ENCODE measurements at places on chromosomes 2 and 18.

GRCh38 chr2:19839438-19839837 lies 62.3 kb downstream of the TTC32 start:
- peak; percentile 30 for DNase-seq

DNA sequence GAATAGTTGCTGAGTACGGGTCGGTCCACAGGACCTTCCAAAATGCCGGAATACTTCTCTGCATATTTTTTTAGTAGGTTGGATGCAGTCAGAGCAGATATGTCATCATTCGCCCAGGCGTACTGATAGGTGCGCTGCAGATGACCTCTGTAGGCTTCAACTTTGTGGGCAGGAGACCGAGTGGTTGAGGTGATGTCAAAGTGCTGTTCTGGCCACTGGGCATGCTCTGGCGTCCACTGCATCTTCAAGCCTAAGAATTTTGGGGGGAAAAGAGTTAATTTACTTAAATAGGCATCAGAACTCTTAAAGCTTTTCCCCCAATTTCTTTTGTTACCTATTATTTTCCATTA lies 124.3 kb downstream of the FIGN start:
- no peak for DNase-seq

GRCh38 chr2:148021059-148021861 lies at the start of gene MBD5:
MBD5 (plus strand) TSS chr2:148021091.
- peak; percentile 82 for DNase-seq

DNA sequence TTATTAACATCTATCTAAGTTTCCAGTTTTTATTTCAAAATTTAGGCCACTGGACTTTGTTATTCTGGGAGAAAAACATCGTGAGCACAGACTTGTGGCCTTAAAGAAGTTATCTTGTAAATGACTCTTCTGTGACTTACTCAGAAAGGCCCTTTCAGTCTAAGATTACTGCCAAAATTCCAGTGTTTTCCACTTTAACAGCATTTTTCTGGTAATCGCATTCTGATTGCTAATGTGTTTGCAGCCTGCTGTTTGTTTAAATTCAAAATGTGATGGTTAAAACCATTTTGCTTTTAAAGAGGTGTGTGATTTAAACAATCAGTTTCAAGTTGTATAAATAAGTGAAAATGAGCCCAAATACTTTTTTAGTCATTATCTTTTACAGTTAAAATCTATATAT lies 136.7 kb upstream of the DAPL1 start:
- DNase-seq = no peak

- no peak for DNase-seq
Observed at GRCh38 chr2:8288206-8288605, 393.6 kb upstream of the ID2 start.

GRCh38 chr2:71611247-71611646 lies 157.9 kb downstream of the DYSF start:
- no peak for DNase-seq

GRCh38 chr2:42183775-42184174 lies 14.6 kb downstream of the EML4 start:
- DNase-seq = no peak

- no peak for DNase-seq
Observed at GRCh38 chr18:4721545-4721944, 266.4 kb upstream of the DLGAP1 start.

DNA sequence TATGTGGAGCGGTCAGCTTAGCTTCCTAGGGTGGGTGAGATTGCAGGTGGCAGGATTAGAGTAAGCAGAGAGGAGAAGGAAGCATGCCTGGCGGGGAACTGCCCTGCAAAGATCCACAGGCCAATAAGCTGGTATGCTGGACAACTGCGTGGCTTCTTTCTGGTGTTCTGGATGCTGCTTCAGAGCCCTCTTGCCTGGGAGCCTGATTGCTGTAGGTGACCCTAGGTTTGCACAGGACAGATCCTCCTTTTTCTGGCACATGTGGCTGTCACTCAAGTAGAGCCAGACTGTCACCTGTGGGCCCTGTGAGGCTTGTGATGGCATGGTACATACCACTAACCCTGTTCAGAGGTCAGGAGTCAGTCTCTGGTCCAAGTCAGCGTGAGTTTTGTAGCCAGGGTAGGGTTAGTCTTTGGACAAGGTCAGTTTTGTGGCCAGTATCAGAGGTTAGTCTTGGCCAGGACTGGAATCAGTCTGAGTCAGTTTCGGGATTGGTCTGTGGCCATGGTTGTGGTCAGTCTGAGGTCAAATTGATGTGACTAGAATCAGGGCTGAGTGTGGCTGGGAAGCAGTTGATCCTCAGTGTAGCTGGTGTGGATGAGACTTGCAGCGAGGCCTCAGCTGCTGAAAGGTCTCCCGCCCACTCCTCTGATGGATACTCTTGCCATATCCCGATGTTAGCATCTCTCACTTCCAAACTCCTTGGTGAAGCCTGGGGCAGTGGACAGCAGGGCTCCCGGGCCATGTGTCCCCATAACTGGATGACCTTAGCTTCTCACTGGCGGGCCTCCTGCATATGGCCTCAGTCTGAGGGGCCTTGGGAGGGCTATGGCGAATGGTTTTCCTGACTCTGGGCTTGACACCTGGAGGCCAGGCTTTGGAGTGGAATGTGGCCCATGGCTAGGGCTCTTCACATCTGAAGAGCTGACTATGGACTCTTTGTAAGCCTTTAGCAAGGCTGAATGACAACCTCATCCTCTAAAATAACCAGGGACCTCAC lies 260.5 kb downstream of the DYSF start:
- DNase-seq = no peak

DNA sequence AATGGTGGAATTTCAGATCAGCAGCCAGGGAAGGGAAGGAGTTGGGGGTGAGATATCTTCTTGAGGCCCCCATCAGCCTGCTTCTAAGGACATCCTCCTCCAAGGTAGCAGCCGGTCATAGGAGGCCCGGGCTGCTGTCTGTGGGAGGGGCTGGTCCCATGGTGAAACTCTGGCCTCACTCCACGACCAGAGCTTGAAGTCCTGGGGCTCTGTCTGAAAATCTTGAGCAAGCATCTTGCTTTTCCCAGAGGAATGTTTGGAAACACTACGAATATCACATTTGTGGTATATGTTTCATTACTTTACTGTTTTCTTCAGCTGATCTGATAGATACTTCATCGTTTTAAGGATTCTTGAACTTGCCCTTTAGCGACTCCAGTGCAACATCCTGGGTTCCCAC lies 103.7 kb downstream of the CTAGE1 start:
- DNase-seq = no peak

DNA sequence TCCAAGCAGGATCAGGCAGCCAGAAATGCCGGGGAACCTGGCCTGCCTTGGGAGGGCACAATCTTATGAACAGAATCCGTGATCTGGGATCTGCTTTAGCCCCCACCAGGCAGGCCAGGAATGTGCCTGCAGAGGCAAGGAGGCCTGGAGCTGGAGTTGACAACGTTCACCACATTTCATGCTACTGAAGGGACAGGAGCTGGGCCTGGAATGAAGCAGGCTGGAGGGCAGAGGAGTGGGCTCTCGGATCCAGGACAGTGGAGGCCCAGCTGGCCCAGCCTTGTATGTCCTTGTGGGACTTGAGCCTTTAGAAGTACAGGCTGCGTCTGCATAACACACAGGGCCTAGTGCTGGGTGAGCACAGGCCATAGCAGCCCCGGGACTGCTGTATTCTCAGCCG lies 91.8 kb downstream of the KLHL29 start:
- no peak for DNase-seq

- DNase-seq = no peak
Observed at GRCh38 chr18:13378150-13378549, 159.6 kb downstream of the LDLRAD4 start.

- no peak for DNase-seq
Observed at GRCh38 chr2:215288112-215288815, 23.6 kb upstream of the ATIC start.

GRCh38 chr2:219919506-219919905 lies 292.1 kb downstream of the SLC4A3 start:
- no peak for DNase-seq

GRCh38 chr2:25617948-25618646 lies 55.3 kb downstream of the DTNB start:
- DNase-seq = no peak

DNA sequence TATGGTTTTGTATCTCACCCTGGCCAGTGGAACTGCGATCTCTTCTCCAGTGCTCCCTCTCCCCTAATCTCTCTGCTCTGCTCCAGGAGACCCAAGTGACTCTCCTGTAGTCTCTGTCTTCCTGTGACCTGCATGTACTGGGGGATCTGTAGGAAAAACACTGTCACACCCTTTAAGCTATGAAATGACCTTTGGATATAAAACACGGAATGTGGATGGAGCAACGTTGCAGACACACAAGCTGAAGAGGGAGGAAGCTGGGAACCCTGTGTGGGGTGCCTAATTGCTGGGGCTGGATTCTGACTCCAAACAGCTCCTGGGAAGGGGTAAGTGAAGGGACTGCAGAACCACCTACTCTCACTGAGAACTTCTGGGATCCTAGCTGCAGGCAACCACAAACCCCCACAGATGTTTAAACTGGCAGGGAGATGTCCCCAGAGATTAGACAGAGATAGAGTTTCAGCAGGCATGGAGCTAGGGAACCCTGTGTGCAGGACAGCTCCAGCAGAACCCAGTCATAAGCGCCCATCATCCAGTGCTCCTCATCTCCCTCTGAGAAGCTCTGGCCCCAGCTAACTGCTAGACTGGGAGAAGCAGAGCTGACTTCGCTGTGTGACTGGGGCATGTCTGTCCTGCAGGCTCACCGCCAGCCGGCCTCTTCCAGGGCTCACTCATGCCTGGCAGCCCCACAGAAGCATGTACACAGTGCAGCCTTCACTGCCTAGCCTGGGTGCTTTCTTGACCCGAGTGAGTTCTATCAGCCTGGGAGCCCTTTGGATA lies 482.7 kb upstream of the SETBP1 start:
- DNase-seq = no peak

DNA sequence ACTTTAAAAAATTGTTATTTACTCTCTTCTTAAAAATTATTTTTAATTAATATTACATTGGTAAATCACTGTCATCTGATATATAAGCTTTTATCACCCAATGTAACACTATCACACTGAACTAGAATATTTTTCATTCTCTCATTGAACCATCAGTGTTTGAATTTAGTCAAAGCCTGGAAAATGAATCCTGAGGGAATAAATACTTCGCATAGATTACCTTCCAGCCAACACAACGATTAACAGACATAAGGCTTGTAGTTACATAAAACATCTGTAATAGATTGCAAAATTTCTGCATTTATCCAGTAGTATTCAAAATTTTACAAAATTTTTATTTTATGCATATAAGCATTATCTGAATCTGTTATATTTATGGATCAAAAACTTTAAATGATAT lies 314.9 kb downstream of the ERBB4 start:
- DNase-seq = no peak

DNA sequence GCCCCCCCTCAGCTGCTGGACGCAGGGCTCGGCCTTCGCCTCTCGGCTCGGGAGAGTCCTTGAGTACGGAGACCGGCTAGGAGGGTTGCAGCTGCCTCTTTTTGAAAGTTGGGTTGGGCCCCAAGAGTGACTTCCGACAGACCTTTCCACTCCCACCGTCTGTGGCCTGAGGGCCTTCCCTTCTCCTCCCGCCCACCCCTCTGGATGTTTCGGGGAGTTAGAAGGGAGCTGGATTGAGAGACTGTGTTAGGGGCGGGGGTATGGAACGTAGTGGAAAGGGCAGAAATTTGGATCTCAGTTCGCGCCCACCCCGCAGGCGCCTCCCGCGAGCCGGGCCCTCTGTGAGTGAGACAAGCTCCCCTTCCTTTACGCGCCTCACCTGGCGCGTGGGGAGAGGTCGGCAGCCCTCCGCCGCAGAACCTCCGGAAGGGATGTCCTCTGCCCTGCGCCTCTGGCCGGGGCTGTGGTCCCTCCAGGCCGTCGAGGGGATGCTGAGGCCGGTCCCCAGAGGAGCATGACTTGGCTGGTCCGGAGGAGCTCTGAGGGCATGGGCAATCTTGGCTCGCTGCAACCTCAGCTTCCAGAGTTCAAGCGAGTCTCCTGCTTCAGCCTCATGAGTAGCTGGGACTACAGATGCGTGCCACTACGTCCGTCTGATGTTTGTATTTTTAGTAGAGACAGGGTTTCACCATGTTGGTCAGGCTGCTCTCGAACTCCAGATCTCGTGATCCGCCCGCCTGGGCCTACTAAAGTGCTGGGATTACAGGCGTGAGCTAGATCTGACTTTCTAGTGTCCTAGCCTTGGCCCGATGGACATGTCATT lies 15.9 kb downstream of the C2orf74 start:
- DNase-seq = no peak

DNA sequence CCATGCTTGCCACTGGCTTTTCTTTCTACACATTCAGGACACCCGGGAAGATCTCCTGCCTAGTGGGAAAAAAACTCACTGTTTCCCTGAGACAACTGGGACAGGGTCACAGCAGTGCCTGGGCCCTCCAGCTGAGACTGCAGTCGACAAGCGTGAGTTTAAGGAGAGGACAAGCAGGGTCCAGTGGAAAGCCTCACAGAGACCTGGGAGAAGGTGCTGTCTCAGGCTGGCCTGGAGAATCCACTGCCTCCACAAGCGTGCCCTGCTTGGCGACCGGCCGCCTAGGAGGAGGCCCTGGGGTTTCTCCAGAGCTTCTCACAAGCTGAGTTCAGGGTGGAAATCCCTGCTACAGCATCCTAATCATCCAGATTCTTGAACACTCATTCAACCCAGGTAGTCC lies 519.6 kb upstream of the RAB6C start:
- no peak for DNase-seq

Measured in stimulated activated effector memory CD8-positive, alpha-beta T cell treated with anti-CD3 and anti-CD28 coated beads, Interleukin-12 subunit alpha, Interleukin-12 subunit beta, amount 100 ng/mL, for 72 hours (primary cell).